ENCODE measurements at places on chromosomes 6 and 20.

DNA sequence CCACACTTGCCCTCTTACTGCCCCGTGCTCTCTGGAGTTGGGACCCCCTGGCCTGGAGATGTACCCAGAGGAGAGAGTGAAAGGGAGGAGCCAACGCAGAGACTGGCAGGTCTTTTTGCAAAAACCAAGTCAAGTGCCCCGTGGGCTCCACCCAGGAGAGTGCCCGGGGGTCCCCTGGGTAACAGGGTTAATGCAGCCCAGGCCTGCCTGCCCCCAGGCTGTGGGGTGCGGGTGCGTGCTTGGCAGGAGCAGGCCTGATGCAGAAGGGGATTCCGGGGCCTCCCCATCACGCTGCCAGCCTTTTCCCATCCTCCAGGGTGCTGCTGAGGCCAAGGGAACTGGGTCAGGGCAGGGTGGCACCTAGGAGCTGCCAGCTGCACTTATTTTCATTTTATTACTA lies 184.4 kb downstream of the ERMARD start:
- DNase-seq = no peak

DNA sequence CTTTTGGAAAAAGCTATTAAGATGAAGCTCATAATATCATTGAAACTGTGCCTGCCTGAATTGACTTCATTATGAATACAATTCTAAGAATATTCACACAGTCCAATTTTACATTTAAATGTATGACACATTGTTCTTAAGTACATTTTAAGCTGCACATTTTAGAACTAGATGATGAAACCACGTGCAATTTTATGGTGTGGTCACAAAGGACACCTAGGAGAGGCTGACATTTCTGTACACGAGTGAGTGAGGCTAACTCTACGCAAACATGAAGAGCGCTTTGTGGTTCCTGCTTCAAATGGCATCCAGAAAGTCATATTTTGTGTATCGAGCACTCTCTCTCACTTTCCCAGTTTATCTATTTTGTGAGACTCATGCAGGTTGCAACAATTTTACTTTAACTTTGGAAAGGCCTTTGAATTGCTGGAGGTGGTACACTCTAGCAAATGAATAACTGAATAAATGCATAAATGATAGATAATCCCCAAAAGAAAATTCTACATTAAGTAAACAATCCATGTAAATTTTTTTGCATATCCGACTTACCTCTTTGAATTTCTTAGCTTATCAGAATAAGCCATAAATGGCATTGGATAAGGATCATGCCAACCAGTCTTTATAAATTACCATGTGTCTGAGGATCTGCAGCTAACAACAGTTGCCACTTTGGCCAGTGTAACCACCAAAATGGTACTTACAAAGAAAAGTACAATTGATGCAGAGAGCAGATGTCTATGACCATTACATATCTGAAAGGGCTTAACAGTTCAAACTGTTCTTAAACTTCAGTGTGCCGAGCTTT lies 97.3 kb downstream of the NRSN1 start:
- DNase-seq = no peak

- DNase-seq = no peak
Observed at GRCh38 chr6:35058358-35058675, 82.8 kb downstream of the TCP11 start.

DNA sequence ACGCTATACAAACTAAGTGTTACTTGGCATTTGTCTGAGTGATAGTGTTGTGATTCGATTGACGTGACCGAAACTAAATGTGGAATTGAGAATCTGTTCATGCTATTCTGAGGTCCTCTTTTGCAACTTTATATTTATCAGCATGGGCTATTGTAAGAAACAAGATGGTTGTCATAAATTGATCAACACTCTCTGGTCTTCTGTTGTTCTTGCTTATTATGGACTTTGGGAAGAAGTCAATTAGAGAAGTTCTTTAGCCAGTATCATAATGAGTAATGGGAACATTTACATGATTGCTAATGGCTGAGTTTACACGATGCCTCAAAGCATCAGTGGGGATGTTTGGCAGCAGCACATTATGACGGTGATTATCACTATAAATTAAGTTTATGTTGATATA lies 195.0 kb downstream of the CD83 start:
- no peak for DNase-seq

GRCh38 chr6:104653781-104654180 lies 205.9 kb downstream of the HACE1 start:
- DNase-seq = no peak

DNA sequence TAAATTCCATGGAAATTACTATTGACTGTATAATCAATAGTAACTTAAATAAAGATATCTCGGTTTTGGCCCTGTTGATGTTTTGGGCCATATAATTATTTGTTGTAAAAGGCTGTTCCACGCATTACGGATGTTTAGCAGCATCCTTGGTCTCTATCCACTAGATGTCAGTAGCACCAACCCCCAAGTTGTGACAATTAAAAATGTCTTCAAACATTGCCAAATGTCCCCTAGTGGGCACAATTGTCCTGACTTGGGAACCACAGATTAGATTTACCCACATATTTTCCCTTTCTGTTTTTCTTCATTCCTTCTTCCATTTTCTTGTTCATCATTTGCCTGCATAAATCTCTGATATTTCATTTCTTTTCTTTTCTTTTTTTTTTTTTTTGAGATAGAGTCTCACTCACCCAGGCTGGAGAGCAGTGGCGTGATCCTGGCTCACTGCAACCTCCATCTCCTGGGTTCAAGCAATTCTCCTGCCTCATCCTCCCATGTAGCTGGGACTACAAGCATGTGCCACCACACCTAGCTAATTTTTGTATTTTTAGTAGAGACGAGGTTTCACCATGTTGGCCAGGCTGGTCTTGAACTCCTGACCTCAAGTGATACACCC lies 13.6 kb upstream of the WFDC8 start:
- no peak for DNase-seq

DNA sequence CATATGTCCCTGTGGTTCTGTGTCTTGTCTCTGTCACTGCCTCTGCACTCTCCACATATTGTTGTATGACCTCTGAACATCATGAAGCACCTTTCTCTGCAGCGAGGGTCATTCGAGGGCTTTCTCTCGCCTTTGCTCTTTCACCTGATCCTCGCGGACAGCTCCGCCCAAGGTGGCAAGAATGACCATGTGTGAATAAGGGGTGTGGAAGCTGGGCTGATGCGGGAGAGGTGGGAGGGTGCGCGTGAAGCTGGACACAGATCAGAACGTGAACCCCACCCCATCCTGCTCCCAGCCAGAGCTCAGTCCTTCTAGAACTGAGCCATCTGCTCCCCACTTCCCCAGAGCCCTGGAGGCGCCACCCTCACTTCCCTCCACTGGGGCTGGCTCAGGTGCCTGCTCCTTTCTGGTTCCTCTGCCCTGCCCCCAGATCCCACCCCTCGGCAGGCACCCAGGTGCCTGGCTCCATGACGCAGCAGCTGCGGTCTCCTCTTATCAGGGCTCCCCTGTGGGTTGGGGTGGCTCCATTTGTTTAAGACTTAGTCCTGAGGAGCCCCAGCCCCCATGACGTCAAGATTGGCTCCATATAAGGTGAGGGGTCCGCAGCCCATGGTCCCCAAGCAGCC lies at the start of gene MUCL3:
Gene MUCL3, plus strand, starts transcription at position 613 of the 626 bp plus-strand sequence. CDS start 27 bp downstream, outside the sequence.
- no peak for DNase-seq

DNA sequence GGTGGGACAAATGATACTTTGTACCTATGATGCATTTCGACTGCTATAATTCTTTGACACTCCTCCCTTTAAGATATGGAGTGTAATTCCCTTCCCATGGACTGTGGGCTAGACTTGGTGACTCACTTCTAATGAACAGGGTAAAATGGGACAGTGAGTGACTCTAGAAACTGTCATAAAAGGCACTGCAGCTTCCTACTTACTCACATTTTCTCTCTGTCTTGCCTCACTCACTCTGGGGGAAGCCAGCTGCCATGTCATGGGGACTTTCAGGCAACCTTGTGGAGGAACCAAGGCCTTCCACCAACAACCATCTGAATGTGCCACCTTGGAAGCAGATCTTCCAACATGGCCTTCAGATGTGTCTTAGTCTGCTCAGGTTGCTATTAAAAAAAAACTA lies 12.9 kb upstream of the GFOD1 start:
- no peak for DNase-seq

DNA sequence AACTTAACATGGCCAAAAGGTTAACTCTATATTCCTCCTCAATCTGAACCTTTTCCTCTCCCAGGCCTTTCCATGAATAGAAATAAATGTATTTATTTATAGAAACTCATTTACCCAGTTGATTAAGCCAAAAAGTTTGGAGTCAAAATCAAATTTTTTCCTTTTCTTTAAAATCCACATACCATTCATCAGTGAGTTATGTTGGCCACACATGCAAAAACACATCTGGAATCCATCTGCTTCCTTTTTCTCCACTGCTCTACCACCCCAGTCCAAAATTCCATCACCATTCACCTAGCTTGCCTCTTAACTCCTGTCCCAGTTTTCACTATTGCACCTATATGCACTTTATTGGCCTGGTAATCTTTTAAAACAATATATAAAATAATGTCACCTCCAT lies 62.4 kb upstream of the TMEM200A start:
- no peak for DNase-seq

DNA sequence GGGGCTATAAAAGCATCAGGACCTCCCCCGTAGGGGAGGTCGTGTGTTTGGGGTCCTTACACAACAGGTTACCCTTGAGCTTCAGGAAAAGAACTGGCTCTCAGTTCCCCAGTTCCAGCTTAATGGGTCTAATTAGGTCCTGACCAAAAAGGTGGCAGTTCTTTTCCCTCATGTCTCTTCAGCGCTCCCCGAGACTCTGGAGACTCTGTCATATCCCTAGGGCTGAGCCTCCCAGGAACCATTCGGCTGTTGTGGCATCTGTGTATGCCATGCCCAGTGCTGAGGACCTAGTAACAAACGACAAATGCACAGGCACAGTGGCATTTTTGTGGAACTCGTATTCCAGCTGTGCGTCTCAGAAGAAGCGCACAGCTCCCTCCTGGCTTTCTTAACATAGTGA lies 14.6 kb downstream of the PRDM1 start:
- DNase-seq = no peak

GRCh38 chr6:109743739-109744138 lies 52.6 kb downstream of the FIG4 start:
- DNase-seq = no peak

GRCh38 chr6:108941281-108941680 lies 93.1 kb downstream of the ARMC2 start:
- no peak for DNase-seq

- peak; percentile 70 for DNase-seq
Observed at GRCh38 chr6:43127877-43128276, 43.2 kb upstream of the SRF start.

DNA sequence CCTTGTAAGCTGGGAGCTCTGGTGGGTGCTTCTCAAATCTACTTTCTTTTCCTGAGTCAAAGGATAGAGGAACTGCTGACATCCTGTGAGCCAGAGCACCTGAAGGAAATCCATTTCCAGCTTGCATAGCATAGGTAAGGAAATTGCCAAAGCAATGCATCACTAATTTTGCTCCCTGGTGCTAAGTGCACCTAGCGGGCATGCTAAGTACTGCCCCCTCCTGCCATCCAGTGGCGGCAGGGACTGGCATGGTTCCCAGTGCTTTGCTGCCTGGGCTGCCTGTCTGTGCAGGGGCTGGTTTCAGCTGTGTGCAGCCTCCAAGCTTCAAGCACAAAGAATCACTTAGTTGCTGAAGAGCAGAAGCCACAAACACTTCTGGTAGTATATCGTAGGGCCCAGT lies 63.9 kb downstream of the FARS2 start:
- no peak for DNase-seq

All from right lung (tissue), 10 donors.